ENCODE measurements at places on chromosomes 4 and X.

DNA sequence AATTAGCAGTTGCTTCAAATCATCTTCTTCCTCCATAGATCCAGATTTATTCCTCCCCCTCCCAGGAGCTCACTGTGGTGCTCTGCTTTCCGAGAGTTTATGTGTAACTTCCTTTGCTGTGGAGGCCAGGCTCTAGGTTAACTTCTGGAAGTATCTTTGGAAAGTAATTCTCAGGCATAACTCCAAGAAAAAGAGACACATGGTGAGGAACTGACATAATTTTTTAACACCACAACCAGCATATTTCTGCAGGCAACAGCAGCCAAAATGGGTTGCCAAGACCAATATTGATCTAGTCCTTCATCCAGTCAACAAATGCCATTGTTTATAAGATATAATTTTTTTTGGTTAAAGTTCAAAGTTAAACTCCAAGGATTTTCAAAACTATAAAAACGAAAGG is 114.5 kb upstream of the RBPJ start:
- DNase-seq: no peak

DNA sequence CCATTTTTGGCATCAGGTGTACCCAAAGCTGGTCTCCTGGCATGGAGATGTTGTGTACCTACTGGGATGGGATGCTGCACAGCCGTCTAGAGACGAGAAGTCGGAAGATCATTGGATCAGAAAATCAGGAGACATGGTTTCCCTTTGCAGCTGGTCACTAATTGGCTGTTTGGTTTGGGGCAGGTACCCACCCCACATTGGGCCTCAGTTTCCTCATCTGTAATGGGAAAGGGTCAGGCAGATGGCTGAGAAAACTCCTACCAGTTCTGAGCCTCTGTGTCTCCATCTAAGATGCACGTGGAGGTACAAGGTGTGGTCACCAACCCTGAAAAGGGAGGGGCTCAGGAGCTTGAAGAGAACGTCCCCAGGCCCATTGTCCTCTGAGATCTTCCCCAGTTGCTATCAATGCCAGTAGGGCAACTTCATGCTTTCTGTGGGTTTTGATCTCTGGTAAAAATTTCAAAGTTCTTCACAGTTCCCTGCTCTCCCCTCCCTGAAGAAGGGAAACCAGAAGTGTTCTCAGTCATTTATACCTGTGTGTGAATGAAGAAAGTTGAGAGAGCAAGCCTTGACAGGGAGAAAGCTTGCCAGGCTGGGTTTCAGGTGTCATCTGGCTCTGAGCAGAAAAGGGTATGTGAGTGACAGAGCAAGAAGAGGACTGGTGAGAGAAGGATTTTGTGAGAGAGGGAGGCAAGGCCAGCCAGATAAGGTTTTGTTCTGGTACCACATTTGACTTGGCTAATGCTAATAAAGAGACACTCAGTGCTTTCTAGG is 15.1 kb downstream of the TSC22D3 start:
- no peak for DNase-seq

DNA sequence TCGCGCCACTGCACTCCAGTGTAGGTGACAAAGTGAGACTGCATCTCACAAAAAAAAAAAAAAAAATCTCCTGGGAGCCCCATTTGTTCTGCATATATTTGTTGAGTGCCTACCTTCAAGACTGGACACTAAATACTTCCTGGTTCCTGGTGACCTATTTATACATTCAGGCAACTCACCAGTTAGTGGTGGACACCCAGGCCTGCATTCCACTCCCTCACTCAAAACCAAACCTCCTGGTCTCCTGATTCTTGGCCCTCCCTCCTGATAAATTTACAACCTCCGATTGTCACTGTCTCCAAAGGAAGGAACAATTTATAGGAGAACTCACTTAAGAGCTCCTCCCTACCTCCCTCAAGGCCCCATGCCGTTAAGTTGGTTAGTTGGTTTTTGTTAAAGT is 3.1 kb downstream of the SYAP1 start:
- no peak for DNase-seq

DNA sequence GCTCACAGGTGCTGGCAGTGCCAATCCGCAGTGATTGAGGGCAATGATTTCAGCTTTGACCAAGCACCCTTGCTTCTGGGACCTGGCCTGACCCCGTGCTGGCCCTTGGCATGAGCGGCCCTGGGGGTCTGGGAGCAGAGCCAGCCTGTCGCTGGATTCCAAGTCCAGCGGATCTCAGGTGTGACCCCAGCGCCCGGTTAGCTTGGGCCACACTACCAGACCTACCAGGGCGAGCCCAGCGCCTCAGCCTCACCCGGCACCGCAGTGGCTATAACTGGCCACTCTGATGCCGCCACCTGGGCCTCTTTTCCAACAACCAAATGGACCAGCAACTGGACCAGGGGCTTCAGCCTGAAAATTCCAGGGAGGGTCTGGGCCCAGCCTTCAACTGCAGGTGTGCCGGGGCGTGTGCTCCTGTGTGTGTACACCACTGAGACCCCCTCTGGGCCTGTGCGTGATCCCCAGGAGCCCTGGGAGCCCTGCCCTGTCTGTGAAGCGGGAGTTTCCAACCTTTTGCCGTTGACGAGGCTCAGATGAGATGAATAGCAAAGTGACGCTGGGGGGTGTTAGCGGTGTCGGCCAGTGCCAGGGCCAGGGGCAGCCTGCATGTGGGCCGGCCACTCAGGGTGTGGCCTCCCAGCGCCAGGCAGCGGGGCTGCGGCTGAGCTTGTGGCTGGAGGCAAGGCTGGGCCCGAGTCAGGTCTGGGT is 658 bp downstream of the SH3TC1 start:
- no peak for DNase-seq

GRCh38 chr4:89331686-89332544 is 24.3 kb upstream of the GPRIN3 start:
- no peak for DNase-seq

GRCh38 chrX:151609222-151609621 is 45.7 kb downstream of the PASD1 start:
- DNase-seq: no peak

GRCh38 chr4:76896614-76897535 is 1.1 kb downstream of the SOWAHB start:
- no peak for DNase-seq

- DNase-seq: no peak
Measured at GRCh38 chr4:26806331-26806730, 54.3 kb upstream of the STIM2 start.

- no peak for DNase-seq
Measured at GRCh38 chr4:26916195-26916594, 55.6 kb downstream of the STIM2 start.

DNA sequence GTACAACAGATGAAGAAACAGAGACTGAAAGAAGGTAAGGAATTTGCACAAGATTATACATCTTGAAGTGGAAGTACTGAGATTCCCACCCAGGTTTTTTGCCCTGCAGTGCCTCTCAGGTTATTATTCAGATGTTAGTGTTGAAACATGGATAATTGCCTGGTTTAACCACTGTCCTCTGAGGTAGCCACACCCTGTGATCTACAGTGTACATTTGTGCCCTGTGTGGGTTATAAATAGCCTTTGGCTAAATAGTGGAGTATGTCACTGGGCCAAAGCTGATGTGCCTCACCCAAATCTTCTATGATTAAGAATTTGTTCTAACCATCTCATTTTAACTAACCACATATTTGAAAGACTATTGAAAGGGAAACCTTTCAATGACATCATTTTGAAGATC is 5.4 kb upstream of the ASB5 start:
- DNase-seq: peak; percentile 26

GRCh38 chr4:187944179-187944578 is 51.4 kb upstream of the ZFP42 start:
- no peak for DNase-seq

DNA sequence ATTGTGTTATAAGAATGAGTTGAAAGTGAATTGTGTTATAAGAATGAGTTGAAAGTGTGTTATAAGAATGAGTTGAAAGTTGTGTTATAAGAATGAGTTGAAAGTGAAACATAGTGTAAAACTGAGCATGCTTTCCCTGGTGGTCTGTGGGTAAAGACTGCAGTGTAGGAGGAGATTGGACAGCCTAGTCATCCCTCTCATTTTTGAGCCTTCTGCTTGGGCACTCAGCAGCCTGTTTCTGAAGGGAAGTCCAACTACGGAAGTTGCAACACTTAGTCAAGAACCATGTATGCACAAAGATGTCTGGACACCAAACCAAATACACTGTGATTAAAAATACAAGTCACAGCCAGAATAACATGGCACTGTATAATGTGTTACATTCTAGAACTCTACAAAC is 72.6 kb downstream of the ANK2 start:
- no peak for DNase-seq

GRCh38 chr4:168421671-168422070 is 58.6 kb downstream of the DDX60L start:
- DNase-seq: no peak

DNA sequence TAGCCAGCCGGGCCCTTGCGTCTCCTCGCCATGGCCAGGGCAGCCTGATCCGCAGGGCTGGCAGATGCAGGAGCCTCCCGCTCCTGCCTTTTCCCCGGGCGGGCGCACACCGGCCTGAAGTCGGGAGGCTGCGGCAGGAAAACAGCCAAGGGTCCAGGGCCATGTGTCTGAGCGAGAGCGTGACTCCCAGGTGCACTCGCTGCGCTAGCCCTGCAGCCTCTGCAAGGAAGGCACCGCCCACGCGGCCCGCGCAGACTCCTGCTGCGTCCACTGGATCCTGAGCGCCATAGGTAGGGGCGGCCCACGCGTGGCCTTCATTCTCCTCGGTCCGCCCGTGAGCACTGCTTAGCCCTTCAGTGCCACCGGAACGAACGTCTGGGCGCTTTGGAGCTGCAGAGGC is 379.9 kb downstream of the TRAM1L1 start:
- no peak for DNase-seq

- no peak for DNase-seq
Measured at GRCh38 chr4:79598214-79598613, 190.2 kb upstream of the GK2 start.

- DNase-seq: peak; percentile 29
Measured at GRCh38 chrX:6227453-6227835, 1.2 kb downstream of the NLGN4X start.

DNA sequence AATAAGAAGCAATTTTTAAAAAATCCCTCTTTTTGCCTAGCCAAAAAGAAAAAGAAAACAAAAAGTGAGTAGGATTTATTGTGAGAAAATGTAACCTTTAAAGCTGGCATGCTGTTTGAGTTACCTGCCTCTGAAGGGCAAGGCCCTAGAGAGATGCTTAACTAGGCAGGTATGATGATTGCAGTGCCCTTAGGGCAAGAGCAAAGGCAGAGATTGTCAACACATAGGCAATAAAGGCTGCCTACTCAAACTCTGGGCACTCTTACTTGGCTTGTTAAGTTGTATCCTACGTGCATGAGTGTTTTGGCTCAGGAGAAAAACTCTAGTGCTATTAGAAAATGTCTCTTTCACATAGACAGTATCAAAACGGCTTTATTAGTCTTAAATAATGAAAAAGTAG is 306.0 kb downstream of the RPA4 start:
- no peak for DNase-seq

DNA sequence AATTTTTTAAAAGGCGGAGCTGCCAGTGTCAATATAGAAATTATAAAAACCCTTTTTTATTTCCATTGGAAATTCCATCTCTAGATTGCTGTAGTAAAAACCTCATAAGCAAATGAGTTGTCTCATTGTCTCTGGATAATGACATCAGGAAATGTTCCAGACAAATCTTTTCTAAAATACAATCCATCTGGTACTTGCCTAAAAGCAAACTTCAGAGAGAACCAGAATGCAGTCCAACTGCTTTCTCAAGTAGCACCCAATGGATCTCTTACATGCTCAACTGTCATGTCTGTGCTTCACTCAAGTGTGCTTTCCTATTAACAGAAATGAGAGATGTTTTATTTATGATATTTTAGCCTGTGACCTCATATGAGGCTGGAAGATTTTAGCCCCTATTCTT is 399.6 kb upstream of the NDST3 start:
- DNase-seq: no peak

GRCh38 chr4:39820186-39820585 is 122.2 kb downstream of the UBE2K start:
- no peak for DNase-seq

DNA sequence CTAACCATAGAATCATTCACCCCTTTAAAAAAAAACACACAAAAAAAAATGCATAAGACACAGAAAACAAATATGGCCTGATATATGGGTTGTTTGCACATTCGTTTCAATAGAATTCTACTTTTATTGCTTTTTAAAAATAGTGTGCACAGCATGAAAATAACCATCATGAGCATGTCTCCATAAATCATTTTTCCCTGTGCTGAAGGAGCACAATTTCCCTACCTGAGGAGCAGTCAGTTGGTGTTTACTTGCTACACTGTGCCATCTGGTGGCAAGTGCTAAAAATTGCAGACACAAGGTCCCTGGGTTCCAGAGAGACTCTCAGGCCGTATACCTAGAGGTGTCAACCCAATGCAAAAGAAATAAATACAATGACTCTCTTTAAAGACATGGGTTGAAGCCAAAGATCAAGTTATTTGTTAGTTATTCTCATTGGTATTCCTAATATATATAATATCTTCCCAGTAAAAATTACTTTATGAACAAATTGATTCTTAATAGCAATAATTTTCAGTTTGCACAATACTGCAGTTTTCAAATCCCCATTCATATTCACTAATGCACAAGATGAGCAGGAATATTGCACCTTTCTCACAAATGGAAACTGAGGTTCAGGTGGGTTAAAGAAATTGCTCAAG is 551.4 kb downstream of the IQCM start:
- peak; percentile 3 for DNase-seq

- DNase-seq: no peak
Measured at GRCh38 chr4:53779025-53779424, 187.7 kb upstream of the LNX1 start.

DNA sequence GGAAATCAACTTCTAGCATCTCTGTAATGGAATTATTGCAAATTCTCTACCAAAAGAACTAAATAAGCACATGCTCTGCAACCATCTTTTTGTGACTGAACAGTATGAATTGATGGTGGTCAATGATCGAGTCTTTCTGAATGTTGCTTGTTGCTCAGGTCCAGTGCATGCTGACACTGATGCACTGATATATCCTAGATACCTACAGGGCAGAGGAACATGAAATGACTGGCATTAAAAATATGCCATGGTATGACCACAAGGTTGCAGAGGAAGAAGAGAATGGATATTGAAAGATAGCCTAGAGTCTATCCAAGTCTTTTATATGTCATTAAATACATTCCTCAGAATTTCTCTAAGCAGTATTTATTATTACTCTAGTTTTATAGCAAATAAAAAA is 692.8 kb upstream of the TENM3 start:
- no peak for DNase-seq

GRCh38 chrX:69045616-69046345 is 119.5 kb downstream of the PJA1 start:
- DNase-seq: no peak

- no peak for DNase-seq
Measured at GRCh38 chr4:124640022-124640730, 72.4 kb downstream of the ANKRD50 start.

DNA sequence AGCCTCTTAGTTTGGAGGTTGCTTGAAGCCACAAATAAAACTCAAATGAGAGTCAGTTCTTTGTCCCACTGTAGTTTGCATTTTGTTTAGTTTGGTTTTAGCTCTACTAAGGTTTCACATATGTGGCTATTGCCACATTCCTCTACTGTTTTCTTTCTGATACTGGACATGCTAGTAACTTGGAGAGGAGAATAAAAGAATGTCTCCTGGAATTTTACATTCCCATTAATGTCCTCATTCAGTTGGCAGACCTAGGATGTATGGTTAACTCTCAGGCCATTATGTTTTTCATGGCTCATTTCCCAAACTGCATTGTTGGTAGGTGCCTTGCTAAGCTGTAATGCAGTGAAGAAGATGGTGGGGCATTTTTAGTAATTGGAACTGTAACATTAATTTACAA is 29.9 kb downstream of the UPRT start:
- DNase-seq: no peak
